ENCODE measurements at places on chromosomes 5 and 9.

DNA sequence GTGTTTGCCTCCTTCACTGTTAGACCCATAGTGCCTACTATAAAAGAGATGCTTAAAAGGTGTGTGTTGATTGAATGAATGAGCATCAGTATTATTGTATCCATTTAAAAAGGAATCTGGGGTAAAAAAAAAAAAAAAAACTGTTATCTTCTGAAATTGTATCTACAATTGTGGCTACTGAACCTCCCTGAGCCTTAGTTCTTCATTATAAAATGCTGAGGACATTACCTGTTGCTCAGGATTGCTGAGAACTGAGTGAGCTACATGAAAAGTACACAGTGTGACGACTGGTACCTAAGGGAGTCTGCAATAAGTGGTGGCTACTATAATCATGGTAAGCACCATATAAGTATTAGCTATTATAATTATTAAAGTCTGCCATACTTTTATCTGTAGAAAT is 270.7 kb downstream of the NR3C1 start:
- DNase-seq, result no peak

- no peak for DNase-seq
Measured at GRCh38 chr9:115469841-115470240, 351.9 kb upstream of the TNC start.

DNA sequence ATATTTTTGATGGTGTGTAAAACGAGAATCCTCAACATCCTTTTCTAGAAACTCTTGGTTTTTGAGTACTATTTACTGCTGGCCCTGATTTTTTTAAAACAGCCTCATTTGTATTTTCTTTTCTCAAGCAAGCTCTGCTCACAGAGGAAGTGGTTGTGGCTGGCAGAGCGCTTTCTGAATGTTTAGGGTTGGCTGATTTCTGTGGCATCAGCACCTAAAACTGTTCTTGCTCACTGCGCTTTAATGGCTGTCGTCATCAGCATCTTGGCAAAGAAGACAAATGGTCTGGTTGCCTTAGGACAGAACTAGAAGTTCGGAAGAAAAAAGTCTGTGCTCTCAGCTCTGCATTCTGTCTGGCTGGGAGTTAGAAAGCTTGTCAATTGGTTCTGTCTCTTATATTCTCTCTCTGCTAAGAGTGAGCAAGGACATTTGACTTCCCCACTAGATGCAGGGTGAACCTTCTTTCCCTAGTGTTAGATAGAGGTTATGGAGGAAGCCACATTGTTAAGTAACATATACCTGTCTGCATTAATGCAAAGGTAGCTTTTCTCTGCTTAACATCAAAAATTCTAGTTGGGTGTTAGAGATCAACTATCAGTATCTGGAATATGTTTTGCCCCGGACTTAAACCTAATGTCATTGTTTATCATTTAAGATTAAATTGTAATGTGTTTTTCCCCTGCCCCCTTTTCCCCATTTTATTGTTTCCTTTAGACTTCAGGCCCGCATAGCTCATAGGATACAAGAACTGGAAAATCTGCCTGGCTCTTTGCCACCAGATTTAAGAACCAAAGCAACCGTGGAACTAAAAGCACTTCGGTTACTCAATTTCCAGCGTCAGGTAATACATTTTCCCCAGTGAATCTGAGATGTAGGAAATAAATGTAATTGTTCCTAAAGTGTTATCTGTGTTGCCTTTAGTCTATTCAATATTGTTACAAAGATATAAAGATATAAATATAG is 39.0 kb downstream of the SMARCA2 start:
- no peak for DNase-seq

DNA sequence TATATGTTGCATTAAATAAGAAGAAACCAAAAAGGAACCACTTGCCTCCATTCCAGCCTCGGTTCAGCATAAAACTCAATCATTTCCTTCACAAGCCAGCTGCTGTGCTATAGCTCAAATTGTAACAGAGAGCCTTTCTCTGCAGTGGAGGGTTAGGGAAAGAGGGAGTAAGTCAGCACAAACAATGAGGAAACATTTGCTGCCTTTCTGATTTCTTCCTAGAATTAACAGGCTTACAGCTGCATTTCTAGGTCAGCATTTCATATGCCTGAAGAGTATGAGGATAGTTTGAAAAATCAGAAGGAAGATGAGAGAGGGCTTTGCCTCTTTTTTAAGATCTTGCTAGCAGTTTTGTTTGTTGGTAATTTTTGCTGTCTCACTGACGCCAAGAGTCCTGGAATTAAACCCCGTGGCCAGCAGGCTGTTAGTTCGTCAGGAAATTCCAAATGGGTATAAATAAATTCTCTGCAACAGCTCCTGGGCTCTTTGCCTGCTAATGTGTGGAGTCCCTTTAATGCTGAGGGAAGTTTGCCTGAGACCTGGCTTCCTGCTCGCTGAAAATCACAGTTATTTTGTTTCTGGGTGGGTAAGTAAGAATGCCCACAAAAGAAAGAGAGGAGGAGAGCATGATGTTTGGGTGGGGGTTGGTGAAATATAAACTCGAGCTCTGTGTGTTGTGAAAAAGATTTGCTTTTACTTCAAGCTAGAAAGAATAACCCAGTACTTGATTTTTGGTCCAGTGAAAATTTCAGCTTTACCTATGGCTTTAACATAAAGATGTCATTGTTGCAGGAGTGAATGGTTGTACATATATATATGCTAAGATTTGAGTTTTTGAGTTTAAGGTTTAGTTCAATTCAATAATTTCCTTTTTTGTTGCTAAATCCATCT is 148.1 kb upstream of the DMRT1 start:
- no peak for DNase-seq

GRCh38 chr5:83507431-83507830 is 35.9 kb downstream of the VCAN start:
- no peak for DNase-seq

GRCh38 chr9:88826181-88826580 is 165.1 kb upstream of the S1PR3 start:
- no peak for DNase-seq

DNA sequence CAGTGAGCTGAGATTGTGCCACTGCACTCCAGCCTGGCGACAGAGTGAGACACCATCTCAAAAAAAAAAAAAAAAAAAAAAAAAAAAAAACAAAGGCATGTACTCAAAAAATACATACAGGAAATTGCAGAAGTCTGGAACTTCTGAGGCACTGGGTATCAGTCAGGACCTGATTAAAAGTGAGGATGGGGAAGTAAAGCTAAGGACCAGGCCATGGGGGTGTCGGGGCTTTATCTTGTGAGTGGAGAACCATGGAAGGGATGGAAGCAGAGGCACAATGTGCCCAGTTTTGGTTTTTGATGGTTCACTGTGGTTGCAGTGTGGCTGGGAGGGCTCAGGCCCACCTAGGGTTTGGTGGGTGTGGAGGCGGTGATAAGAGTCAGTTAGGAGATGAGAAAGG is 212.7 kb upstream of the PIK3R1 start:
- DNase-seq, result no peak

GRCh38 chr9:128161215-128161902 is 1.3 kb downstream of the BBLN start:
- no peak for DNase-seq

- DNase-seq, result no peak
Measured at GRCh38 chr9:124436320-124436719, 13.9 kb upstream of the ADGRD2 start.

- peak; percentile 61 for DNase-seq
Measured at GRCh38 chr9:70601000-70601951, 186.8 kb upstream of the KLF9 start.

DNA sequence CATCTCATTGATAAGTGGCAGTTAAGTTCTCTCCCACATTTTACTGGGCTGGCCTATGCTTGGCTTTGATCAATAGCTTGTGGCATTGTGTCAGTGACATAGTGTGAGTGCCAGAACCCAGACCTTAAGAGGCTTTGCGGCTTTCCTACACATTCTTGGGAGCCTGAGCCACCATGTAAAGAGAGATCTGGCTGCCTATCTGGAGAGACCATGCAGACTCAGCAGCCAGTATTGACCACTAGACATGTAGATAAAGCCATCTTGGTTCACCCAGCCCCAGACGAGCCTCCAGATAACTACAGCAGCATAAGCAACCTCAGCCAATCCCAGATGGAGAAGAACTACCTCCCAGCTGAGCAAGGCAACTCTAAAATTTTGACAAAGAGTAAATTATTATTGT is 28.6 kb downstream of the C9orf153 start:
- no peak for DNase-seq

DNA sequence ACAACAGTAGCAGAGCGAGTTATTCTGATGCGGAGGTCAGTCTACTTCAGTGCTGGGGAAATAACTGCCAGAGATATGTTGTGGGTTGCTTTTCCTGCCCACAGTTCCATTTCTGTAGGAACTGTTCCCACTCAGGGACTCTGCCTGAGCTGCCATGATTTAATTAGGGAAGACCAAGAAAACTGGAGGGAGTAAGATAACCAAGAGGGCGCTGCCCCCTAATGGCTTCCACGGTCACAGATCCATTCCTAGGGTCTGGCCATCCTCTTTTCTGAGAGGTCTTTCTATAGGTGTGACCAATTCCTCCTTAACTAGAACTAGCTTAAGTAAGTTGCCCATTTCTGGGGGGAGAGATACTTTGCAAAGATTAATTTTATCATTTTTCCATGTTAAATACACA is 125.9 kb downstream of the APBA1 start:
- no peak for DNase-seq

GRCh38 chr5:113217619-113218184 is 217.1 kb downstream of the TSSK1B start:
- DNase-seq, result no peak

GRCh38 chr5:147918899-147919298 is 12.6 kb upstream of the C5orf46 start:
- no peak for DNase-seq

DNA sequence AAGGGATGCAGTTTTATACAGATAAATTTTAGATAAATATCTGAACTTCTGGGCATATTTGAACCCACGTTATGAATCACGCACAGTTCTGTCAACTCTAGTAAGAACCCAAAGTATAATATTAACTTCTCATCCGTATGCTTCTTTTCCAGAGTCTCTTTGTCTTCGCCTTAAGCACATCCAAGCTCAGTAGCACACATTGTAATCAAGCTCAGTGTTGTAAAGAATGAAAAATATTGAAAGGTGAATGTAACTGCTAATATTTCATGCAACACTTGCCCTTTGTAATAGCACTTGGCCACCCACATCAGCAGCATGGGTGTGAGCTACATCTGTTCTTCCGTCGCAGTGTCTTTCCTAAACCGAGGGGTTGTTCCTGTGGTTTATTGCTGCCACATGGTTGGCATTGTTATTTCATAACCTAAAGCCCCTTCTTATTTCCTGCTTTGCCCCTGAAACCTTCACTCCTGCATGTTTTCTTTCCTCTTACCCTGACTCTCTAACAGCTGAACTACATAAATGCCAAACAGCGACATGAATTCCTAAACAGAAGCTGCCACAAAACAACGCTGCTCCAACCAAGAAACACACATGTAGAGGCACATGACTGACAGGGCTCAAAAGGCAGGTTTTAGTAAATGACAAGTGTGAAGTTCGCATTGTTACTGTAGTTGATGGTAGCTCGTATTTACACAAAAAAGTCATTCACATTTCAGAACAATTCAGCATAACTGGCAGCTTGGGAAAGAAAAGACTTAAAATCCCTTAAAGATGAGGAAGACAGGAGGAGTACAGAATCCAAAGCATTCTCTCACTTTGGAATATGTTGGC is 190.1 kb upstream of the MEF2C start:
- DNase-seq, result no peak

DNA sequence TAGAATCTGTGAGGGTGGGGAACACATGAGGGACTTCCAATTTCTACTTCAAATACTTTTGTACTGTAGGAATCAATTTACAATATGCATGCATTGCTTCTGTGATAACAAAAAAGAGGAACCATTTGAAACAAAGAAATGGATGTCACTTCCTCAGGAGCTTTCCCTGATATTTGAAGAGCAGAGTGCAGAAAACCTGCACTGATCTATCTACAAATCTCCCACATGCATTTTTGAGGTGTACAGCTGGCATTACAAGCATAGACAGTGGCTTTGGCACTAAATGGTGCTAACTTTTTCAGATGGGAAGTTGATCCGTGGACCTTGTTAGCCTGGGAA is 27.7 kb downstream of the YIPF5 start:
- no peak for DNase-seq

DNA sequence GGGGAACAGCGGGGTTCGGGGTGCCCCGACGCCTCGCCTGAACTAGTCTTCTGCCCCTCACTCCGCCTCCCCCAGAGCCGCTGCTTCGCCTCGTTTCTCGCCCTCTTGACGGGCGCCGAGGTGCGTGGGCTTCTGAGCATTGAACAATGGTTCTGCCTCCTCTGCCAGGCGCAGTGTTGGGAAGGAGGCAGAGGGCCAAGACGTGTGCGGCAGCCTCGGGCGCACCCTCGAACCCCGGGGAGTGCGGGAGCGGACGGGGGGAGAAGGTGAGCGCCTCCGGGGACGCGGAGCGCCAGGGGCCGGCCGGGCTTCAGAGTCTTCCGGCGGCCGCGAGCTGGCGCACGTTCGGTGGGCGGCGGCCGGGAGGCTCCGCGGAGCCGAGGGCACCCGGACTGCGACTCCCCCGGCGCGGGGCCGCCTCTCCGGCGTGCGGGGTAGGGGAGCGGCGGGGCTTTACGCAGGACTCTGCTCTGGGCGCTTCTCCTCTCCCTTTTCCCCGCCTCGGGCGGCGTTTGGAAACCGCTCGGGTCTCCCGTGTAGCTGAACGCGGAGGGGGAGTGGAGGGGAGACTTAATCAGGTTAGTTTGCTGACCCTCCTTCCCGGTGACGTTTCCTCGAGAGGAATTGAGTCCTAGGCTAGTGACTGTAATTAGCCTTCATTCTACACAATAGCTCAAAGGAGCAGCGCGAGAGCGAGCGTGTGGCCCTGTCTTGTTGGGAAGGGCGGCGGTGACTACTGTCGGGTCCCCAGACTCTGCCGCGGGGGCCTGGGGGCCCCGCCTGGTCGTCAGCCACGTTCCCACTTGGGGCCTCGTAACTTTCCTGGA is 1.1 kb downstream of the VLDLR start:
- DNase-seq, result no peak

DNA sequence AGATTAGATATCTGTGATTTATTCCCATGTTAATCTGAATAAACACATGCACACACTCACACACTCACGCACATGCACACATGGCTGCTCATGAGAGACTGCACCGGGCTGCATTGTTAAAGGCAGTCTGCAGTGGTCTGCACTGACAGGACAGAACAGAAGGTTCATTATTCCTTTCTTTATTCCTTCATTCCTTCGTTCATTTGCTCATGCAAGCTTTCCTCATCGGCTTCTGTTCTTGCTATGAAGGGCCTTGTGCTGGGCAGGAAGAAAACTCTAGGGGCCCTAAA is 41.4 kb upstream of the FSTL4 start:
- no peak for DNase-seq

- DNase-seq, result no peak
Measured at GRCh38 chr9:134676361-134676760, 34.8 kb downstream of the COL5A1 start.

DNA sequence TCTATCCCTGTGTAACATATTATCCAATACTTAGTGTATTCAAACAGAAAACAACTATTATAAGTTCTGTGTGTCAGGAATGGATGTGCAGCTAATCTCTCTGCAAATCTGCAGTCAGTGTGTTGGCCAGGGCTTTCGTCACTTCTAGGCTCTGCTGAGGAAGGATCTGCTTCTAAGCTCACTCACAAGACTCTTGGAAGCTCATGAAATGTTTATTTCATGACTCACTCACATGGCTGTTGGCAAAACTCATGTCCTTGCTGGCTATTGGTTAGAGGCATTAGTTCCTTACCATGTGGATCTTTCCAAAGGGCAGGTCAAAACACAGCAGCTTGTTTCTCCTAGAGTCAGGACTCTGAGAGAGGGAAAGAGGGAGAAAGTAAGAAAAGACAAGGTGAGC is 367.4 kb upstream of the SMARCA2 start:
- DNase-seq, result no peak

GRCh38 chr9:98861781-98862504 is 54.5 kb downstream of the GALNT12 start:
- DNase-seq, result peak; percentile 10

- DNase-seq, result no peak
Measured at GRCh38 chr9:4967523-4967922, 17.5 kb upstream of the JAK2 start.

Data from GOT3 (cell line).